ENCODE measurements at places on chromosomes 12 and 14. TPM values are rescaled to one million over a fixed set of nuclear protein-coding genes. Genes with fewer than 3 reads are reported as not detected.

The MYH6 gene
- not detected for total RNA-seq

The KCNMB4 gene
- total RNA-seq: 0.11 TPM

The TCL1B gene
- not detected for total RNA-seq

The GPR135 gene
- total RNA-seq: 1.2 TPM

The SLC17A8 gene
- total RNA-seq: not detected

The KLRC3 gene
- not detected for total RNA-seq

The SOAT2 gene
- not detected for total RNA-seq

The KCNA5 gene
- total RNA-seq: not detected

The KRT78 gene
- total RNA-seq: not detected

The GLS2 gene
- not detected for total RNA-seq

The AP4S1 gene
- total RNA-seq: 5.0 TPM

The KIF5A gene
- 14.2 TPM for total RNA-seq
